ENCODE measurements at places on chromosomes 5 and 9.

GRCh38 chr5:39169081-39169480 is 50.3 kb downstream of the FYB1 start:
- DNase-seq, result no peak

DNA sequence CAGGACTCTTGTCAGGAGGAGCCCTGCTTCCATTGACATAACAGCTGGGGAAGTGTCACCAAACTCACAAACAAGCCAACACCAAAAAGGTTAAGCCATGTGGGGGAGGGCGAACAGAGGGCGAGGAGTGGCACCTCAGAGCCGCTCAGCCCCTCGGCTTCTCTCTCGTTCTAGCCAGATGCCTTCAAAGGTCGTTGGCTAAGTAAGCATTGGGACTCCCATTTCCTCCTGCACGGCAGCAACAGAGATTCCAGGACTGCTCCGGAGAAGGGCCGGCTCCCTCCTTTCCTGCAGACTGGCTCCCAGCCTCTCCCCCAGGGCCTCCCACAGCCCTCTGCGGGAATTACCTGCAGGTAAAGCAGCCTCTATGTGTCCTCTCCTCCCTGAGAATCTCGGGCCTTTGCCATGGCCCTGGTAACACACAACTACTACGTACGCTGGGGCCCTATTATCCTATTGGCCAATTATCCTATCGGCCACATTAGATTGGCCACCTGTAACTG is 52.1 kb upstream of the RNU6ATAC start:
- DNase-seq, result no peak

DNA sequence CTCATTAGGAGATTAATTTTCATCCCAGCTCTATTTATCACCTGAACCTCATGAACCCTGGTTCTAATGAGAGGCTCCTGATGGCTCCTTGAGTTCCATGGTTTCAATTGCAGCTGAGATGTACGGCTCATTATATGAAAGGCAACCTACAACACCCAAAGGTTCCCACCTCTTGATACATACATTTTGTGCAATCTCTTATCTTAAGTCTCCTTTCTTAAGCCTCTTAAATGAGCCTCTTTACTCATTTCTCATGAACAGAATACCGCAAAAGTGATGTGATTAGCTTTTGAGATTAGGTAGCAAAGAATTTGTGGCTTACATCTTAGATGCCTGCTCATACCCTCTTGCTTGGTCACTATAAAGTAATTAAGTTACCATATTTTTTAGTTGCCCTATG is 1964.0 kb upstream of the CDH6 start:
- DNase-seq, result no peak

- no peak for DNase-seq
Observed at GRCh38 chr9:22919423-22919822, 472.8 kb downstream of the DMRTA1 start.

DNA sequence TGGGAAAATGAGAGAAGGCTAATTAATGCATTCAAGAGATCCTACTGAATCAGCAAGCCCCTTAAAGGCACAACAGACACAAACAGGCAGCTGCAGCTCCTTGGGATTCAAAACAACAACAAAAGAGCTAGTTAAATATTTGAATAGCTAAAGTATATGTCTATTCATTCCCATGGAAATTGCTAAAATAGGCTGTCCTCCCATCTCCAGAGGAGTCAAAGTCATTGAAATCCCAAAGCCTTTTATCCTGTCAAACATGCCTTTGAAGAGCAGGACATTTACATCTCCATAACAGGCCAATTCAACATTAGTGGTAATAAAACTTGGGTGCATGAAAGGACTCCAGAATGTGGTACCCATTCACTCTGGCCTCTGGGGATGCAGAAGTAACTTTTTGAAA is 177.4 kb downstream of the NTRK2 start:
- no peak for DNase-seq

DNA sequence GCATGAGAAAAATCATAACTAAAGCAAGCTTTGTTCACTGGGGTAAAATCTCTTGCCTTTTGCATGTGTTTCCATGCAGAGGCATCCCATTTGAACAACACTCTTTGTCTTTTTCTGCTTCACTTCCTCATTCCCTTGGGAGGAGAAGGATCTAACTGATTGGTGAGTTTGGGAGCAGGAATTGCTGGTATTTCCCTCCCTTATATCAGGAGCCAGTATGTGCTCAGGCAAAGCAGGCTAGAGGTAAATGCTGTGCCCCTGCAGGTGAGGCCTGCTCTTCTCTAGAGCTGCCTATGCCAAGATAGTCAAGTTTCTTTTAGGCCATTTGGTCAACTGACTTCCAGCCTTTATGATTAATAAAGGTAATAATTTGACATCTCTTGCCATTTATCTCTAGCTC is 179.9 kb downstream of the COX7C start:
- no peak for DNase-seq

GRCh38 chr9:82499337-82499736 is 510.8 kb downstream of the SPATA31D1 start:
- no peak for DNase-seq

GRCh38 chr9:29285818-29286217 is 1712.5 kb upstream of the C9orf72 start:
- DNase-seq, result no peak

- peak; percentile 43 for DNase-seq
Observed at GRCh38 chr9:114487607-114488300, 17.5 kb downstream of the WHRN start.

GRCh38 chr5:82011761-82012160 is 39.9 kb downstream of the ATG10 start:
- no peak for DNase-seq

DNA sequence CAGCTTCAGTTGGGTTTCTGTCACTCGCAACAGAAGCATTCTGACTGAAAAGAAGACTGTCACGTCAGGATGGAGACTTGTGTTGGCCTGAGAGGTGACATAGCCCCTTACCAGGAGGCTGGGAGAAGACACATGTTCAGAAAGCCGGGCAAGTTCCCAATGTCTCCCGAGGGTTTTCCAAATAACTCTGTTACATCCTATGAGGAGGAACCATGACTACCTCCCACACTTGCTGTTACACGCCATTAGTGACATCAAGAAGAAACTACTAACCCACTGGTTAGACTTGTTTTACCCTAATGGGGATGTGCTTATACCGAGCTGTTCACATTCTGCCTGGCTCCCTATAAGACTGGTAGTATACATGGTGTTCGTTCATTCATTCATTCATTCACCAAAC is 33.3 kb downstream of the SH3PXD2B start:
- no peak for DNase-seq

- DNase-seq, result peak; percentile 65
Observed at GRCh38 chr5:169637549-169638121, 560 bp downstream of the DOCK2 start.

- peak; percentile 7 for DNase-seq
Observed at GRCh38 chr5:10250806-10251276, 761 bp downstream of the CCT5 start.

- no peak for DNase-seq
Observed at GRCh38 chr5:151288180-151288579, 15.4 kb downstream of the SLC36A3 start.

DNA sequence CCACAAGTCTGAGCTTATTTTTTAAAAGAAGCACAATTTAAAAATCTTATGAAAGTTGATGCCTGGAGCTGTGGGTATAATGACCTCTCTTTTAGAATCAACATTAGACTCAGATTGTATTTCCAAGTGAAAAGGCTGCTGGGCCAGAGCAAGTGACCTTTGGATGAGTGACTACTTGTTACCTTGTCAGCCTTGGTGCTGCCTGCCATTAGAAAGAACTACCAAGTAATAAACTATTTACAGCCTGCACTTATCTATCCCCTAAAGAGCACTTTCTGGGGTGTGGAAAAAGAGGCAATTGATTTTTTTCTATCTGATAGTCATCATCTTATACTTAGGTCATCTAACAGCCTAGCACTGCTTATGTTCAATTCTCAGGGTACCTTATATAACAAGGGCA is 134.9 kb upstream of the FBXL17 start:
- DNase-seq, result no peak

DNA sequence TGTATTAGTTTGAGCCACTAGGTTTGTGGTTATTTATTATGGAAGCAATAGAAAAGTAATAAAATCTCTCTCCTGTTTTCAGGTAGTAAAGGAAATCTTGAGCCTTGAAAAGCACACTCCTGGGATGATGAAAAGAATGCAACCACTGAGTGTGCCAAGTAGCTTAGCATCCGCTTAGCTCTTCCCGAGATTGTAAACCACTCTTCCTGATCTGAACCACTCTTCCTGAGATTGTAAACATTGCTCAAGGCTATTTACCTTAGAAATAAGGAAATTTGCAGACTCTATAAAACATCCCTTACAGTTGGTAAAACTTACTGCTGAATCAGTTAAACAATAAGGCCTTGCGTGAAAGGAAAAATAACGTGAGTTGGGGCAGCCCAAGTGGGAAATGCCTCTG is 17.4 kb upstream of the IL33 start:
- DNase-seq, result no peak

DNA sequence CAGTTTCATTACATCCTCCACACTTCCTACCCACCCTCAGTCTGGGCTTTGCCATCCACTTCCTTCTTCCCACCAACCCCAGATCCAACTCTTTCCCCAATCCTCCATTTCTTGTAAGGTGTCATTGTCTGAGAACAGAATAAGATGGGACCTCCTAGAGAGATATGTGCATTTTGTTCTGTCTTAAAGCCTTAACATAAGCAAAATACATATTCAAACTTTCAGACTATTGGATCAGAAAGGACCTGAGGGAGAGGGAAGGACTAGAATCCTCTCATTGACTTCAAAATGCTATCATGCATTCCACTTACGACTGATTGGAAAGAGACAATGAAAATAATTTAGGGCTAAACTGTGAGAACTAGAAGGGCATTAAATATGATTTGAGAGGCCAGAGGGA is 43.0 kb downstream of the AGXT2 start:
- DNase-seq, result no peak

GRCh38 chr5:38381361-38381760 is 123.0 kb downstream of the EGFLAM start:
- no peak for DNase-seq

- DNase-seq, result no peak
Observed at GRCh38 chr5:172645271-172646055, 4.4 kb downstream of the NEURL1B start.

DNA sequence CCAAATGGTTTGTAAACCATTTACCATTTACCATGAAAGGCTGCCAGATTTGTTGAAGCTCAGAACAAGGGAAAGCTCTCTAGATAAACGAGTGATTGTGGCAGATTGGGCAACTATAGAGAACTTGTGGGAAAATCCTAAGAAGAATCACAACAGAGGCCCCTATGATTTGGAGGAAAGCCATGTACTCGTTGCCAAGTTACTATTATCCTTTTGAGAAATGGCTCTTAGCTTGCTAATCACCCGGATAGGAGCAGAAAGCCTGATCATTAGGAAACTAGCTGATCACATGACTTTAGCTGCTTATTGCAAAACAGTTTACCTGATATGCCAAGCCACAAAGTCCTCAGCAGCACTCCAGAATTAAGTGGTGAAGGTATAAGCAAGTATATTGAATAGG is 23.5 kb upstream of the ATG10 start:
- no peak for DNase-seq

GRCh38 chr5:53399926-53400697 is 80.3 kb upstream of the FST start:
- DNase-seq, result no peak

GRCh38 chr5:145913701-145914100 is 22.7 kb upstream of the SH3RF2 start:
- DNase-seq, result no peak
